ENCODE measurements at places on chromosomes 16 and 17.

GRCh38 chr17:12644623-12645022, 21.1 kb upstream of the MYOCD start:
- no peak for DNase-seq

DNA sequence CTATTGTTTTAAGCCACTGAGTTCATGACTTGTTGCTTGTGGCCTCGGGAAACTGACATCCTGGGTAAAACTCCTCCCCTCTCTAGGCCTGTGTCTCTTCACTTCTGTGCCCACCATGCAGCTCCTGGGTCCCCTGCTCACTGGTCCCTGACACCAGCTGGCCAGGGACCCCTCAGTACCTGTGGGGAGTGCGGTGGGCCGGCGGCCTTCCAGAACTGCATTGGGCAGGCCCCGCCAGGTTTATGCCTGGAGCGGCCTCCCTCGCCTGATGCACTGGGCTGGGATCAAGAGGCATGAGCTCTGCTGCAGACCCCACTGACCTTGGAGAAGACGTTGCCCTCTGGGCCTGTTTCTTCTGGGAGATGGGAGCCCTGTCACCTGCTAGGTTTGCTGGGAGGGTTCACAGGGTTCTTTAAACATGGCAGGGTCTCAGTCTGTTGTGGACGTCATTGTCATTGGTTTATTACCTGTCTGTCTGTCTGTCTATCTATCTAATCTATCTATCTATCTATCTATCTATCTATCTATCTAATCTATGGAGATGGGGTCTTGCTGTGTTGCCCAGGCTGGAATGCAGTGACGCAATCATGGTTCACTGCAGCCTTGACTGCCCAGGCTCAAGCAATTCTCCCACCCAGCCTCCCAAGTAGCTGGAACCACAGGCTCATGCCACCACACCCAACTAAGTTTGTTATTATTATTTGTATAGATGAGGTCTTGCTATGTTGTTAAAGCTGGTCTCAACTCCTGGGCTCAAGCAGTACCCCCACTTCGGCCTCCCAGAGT, 21.5 kb upstream of the RMI2 start:
- no peak for DNase-seq

DNA sequence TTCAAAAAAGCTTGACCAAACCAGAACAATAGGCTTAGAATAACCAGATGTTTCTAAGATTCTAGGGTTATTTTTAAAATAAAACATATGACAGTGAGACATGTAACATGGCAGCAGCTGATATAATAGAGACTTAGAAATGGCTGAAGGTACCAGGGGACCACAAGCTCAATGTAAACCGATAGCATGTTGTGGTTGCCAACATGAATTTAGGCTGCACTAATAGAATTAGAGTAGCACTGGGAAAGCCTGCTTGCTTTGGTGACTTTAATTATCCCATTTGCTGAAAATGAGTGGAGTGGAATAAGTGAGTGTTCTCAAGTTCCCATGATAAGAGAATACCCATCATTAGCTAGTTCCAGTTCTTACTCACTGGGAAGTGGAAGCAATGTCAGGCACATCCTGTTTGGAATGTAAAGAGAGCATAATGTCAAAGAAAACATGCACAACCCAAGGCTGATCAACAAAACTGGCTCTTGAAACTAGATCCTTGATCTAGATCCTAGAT, 621.2 kb upstream of the CDH5 start:
- DNase-seq: no peak

GRCh38 chr17:28113269-28113668, 70.8 kb downstream of the NLK start:
- no peak for DNase-seq

GRCh38 chr16:66194866-66195265, 171.6 kb upstream of the CDH5 start:
- no peak for DNase-seq

DNA sequence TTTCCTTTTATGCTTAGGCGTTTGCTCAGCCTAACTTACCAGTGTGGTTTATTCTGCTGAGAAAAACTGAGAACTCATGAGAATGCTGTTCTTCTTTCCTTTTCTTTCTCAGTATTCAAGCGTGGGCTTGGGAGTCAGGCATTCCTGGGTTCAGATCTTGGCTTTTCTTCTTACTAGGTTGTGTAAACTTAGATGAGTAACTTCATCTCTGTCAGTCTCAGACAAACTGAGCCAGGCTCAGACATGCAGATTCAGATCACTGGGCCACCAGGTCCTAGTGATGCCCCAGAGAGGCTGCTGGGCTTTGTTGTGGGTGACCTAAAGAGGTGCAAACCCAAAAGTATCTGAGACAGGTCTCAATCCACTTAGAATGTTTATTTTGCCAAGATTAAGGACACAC, 95.8 kb upstream of the MPHOSPH6 start:
- DNase-seq: no peak

GRCh38 chr16:3755249-3755648, 37.9 kb upstream of the TRAP1 start:
- no peak for DNase-seq

GRCh38 chr16:46730126-46730525, 18.0 kb downstream of the MYLK3 start:
- DNase-seq: no peak

Measured in midbrain (tissue), 1 donor.